Stimulated activated CD8-positive, alpha-beta memory T cell treated with anti-CD3 and anti-CD28 coated beads, Interleukin-7, amount 100 ng/mL, for 1 hour (primary cell): ENCODE measurements at places on chromosomes 7 and 10.

- DNase-seq, result no peak
Measured at GRCh38 chr7:1269336-1269890, 36.7 kb downstream of the UNCX start.

- DNase-seq, result no peak
Measured at GRCh38 chr10:60171436-60172013, 218.2 kb downstream of the ANK3 start.

DNA sequence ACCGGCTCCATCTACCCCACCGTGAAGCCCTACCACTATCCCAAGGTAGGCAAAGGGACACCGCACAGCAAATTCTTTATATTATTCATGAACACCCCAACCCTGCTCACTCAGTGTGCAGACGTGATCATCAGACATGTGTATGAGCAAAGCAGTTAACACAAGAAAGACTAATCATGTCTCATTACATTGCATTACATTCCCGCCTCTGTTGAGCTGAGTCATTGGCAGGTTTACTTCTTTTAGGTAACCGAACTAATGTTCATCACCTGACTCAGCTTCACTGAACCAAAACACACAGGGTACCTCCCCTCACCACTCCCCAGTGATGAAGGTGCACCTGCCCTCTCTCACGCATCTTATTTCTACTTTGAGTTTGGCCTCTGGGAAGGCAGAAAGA lies 233.4 kb downstream of the PAXIP1 start:
- no peak for DNase-seq

DNA sequence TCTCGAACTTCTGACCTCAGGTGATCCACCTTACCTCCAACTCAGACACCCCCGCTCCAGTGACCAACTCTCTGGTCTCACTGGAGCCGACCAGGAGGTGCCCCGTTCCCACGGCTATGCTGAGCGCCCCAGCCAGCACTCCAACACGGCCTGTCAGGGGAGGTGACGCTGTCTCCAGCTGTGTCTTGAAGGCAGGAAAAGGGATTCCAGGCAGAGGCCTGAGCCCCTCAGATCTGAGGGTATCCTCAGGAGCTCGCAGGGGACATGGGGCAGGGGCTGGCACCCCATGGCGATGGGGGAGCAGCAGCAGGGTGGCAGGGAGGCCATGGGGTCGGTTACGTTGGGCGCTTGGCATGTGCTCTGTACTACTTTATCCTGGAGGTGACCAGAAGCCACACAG lies 94.3 kb upstream of the RHEB start:
- DNase-seq, result no peak

DNA sequence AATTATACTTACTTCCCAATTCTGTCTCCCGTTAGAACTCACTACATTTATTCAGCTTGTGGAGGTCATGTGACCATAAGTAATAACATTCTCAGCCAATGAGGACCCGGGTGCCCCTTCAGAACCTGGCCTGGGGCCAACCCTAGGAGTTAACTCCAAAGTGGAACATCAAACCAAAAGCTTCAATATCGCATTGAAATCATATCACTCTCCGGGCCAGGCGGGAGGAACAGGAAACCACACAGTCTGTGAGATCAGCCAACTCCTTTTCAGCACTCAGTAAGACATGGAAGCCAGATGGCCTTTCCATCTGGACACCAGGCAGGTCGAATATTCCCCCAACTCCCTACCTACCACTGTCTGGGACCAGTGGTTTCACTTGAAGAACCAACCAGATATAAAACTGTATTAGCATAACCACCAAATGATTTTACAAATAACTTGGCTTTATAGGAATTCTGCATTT lies 5.5 kb downstream of the CREB3L2 start:
- no peak for DNase-seq

DNA sequence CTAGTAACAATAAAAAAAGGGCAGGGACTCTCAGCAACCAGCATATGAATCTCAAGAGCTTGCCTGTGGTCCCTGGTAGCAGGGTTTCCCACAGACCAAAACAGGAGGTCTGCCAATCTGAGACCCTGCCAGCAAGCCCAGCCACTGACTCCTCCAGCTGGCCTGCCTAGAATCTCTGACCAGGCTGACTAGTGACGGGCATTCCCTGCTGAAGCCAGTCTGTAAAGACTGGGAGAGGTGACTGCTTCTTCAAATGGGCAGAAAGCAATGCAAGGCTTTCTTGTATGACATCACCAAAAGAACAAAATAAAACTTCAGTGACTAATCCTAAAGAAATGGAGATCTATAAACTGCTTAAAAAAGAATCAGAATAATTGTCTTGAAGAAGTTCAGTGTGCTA lies 249.4 kb downstream of the TCF7L2 start:
- no peak for DNase-seq

DNA sequence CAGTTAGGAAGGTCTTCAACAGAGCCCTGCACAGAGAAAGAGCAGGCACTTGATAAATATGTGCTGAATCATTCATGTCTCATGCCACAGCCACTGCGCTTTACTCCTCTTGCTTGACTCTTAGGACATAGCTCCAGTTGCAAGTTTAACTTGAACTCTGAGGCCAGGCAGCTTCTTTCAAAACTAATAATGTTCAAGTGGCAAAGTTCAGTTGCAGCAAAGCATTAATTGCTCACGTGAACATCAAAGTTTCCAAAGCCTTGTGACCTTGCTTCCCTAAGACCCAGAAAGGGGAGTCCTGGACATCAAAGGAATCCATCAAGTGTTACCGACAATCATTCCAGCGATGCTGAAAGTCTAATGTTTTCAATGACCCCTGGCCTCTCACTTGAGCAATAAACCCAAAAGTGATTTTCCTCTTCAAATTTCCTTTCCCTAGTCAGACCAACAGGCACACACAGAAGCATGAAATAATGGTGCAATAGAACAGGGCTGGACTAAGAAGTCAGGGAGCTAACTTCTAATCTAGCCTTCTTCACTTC lies 21.8 kb upstream of the TECTB start:
- no peak for DNase-seq

DNA sequence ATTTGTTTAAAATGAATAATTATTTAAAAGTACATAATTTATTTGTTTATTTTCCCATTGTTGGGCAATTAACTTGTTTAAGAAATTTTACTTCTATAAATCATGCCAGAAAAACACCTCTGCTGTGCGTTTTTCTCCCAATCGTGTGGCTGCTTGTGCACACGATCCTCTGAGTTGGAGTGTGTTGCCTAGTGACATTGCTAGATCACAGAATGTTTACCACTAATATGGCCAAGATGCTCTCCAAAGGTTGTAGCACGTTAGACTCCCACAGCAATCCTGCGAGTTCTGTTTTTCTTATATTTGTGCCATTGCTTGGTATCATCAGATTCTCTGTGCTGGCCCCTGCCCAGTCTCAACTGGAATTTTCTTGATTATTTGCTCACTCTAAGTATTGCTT lies 207.1 kb upstream of the ADCY1 start:
- DNase-seq, result no peak

GRCh38 chr10:76350583-76350982 lies 919.2 kb downstream of the LRMDA start:
- DNase-seq, result no peak
